ENCODE measurements at places on chromosomes 2 and 18. TPM values are rescaled to one million over a fixed set of nuclear protein-coding genes. Genes with fewer than 3 reads are reported as not detected.

The LYPD1 gene
- total RNA-seq, result 0.28 TPM

The MYO5B gene
- total RNA-seq, result 139 TPM

The KATNAL2 gene
- total RNA-seq, result 2.1 TPM

The AGAP1 gene
- total RNA-seq, result 61.3 TPM

The MITD1 gene
- 18.2 TPM for total RNA-seq

The LHCGR gene
- not detected for total RNA-seq

The LIMS4 gene
- 1.2 TPM for total RNA-seq

The ATP9B gene
- total RNA-seq, result 29.2 TPM

The CPO gene
- total RNA-seq, result not detected

The UGT1A3 gene
- 2.0 TPM for total RNA-seq

The TLX2 gene
- not detected for total RNA-seq

The NTSR2 gene
- not detected for total RNA-seq

The AP1S3 gene
- 13.5 TPM for total RNA-seq

The TXNDC9 gene
- 29.4 TPM for total RNA-seq

The AQP12A gene
- 4.0 TPM for total RNA-seq

The GALNT13 gene
- 0.31 TPM for total RNA-seq

The M1AP gene
- not detected for total RNA-seq

The PAX8 gene
- total RNA-seq, result 13.2 TPM

The RAX gene
- total RNA-seq, result not detected

The DSC2 gene
- total RNA-seq, result 177 TPM

The SERPINB11 gene
- total RNA-seq, result not detected

The AOX1 gene
- total RNA-seq, result 8.7 TPM

The FKBP1B gene
- 16.5 TPM for total RNA-seq

The MDH1B gene
- 0.20 TPM for total RNA-seq

Measured in left colon (tissue), 2 donors.